COR-L47 (cell line): ENCODE measurements at places on chromosomes 2 and 18.

GRCh38 chr2:120765678-120766469 lies 30.2 kb downstream of the GLI2 start:
- no peak for DNase-seq

- no peak for DNase-seq
Measured at GRCh38 chr2:127984551-127984950, 43.3 kb downstream of the SAP130 start.

GRCh38 chr2:26846334-26847306 lies 1.3 kb upstream of the DPYSL5 start:
- DNase-seq = peak; percentile 91

GRCh38 chr2:125596612-125597011 lies 1059.3 kb upstream of the GYPC start:
- DNase-seq = no peak

DNA sequence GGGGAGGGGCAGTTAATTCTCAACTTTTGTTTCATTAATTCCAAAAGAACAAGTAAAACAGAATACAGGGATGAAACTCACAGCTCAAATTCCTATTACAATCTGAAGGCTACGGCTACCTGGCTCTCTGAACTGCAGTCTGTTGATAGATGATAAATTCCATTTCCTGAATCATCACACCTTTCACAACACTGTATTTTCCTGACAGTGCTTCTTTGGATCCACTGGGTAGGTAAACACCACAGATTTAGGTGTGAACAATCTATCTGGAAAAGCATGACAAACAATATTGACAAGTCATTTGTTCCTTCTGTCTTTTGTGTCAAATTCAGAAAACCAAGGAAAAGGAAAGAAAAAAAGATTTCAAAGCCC lies 843.2 kb downstream of the LRRTM4 start:
- no peak for DNase-seq

DNA sequence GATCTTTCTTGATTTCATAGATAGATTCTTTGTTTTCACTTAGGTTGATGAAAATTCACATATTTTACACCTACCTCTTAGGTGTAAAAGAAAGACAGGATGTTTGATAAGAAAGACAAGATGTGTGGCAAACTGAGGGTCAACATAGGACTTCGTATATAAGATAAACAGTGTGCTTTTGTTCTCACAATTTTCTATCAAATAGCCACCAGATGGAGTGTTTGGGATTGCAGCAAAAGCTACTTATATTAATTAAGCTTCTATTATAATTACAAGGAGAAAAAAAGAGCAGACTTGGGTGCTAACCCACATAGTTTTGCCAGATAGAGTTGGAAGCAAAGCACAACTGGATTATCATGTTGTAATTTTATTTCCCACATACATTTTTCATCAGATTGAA lies 232.9 kb downstream of the CDH7 start:
- DNase-seq = peak; percentile 50

GRCh38 chr2:173963323-173963816 lies 1.8 kb downstream of the SP3 start:
- peak; percentile 81 for DNase-seq

DNA sequence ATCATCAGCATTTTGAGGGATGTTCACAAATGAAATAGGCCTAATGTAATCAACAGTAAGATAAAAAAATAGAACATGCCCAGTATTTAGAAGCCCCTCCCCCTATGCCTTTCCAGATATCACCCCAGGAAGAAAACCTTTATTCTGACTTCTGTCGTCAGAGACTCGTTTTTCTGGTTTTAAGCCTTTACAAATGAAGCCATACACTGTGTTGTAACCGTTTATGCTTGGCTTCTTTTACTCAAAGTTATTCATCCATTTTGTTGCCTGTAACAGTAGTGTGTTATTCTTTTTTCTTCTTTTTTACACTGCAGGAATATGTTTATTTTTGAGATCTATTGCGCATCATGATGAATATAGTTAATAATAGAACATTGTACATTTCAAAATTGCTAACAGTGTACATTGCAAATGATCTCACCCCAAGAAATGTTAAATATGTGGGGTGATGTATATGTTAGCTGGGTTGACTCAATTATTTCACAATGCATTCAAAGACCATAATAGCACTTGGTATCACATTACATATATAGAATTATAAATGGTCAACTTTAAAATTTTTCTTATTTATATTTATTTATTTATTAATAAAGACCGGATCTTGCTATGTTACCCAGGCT lies 28.1 kb upstream of the PNPT1 start:
- no peak for DNase-seq

DNA sequence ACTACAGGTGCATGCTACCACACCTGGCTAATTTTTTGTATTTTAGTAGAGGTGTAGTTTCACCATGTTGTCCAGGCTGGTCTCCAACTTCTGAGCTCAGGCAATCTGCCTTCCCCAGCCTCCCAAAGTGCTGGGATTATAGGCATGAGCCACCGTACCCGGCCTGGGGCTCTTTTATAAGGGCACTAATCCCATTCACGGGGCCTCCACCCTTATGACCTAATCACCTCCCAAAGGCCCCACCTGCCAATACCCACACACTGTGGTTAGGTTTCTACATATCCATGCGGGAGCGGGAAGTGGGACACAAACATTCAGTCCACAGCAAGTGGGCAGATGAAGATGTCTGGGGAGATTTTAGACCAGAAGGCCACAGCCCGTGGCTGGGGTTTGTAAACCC lies 164.7 kb upstream of the SH3BP4 start:
- DNase-seq = no peak

DNA sequence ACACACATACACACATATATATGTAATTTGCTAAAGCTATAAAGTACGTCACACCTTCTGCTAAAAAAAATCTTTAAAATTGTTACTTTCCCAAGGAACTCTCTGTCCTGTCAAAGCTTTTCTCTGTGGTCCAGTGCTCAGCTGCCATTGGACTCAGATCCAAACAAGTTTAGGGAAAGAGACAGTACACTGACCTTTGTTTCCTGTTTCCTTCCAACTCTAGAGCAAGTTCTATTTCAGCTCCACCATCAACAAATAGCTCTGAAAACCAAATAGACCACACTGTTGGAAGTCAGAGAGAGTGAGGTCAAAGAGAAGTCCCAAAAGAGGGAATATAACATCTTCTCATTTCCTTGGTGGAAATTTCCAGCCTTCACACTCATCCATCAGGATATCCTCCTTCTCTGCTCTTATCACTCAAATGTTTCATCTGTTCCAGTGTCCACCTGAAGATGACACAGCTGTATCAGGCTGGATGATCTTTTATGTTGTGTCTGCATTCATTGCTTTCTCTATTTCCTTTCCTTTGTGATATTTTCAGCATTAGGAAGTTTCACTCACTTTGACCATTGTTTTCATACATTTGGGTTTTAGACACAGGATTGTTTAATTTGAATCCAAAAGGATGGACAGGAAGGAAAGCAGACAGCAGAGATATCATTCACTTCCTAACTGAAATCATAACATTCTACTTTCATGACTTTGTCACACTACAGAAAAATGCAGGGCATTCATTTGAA lies 192.3 kb upstream of the NT5C1B start:
- no peak for DNase-seq

DNA sequence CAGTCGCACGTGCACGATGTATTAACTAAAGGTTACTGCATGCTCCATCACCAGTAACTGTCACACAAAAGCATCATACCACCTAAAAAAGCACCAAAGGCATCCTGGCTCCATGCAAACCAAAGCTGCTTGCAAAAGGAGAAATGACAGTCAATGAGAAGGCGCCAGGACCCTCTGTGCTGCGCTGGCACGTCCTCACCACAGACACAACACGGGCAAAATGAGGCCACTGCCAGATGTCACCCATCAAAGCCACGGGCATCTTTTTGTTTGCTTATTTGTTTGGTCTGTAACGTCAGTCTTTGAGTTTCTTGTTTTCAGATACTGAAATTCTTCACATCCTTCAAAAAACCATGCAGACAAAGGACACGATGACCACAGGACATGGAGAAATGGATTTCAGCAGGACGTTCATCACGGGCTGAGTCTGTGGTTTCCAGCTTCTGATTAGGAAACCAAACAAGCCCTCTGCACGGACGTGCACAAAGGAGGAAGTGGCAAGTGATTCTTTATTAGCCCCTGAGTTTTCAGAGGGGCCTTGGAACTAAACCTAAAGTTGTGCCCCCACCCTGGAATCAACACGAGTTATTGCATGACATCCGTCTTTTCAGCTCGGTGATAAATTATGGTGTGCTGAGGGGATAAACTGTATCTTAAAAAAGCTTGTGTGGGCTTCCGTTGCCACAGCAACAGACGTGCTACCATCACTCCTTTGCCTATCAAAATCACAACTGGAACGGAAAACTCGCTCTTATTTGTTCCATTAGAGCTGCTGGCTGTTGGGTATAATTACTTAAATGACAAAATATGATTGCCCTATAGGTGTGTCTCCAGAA lies 181.8 kb downstream of the EIPR1 start:
- DNase-seq = no peak

DNA sequence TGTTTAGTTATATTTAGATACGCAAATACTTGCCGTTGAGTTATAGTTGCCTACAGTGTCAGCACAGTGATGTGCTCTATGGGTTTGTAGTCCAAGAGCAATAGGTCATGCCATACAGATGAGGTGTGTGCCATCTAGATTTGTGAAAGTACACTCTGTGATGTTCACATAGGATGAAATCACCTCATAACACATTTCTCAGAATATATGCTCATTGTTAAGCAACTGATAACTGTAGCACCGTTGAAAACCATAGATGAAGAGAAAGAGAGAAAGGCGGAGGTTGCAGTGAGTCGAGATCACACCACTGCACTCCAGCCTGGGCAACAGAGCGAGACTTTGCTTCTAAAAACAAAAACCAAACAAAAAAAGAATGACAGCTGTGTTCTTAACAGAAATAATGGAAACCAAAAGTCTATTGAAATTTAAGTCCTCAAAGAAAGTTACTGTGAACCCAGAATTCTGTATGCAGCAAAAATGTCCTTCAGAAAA lies 9.5 kb downstream of the DGKD start:
- no peak for DNase-seq

- no peak for DNase-seq
Measured at GRCh38 chr2:146989741-146990140, 855.1 kb upstream of the ACVR2A start.

GRCh38 chr2:239128706-239129105 lies 272.1 kb downstream of the HDAC4 start:
- no peak for DNase-seq

DNA sequence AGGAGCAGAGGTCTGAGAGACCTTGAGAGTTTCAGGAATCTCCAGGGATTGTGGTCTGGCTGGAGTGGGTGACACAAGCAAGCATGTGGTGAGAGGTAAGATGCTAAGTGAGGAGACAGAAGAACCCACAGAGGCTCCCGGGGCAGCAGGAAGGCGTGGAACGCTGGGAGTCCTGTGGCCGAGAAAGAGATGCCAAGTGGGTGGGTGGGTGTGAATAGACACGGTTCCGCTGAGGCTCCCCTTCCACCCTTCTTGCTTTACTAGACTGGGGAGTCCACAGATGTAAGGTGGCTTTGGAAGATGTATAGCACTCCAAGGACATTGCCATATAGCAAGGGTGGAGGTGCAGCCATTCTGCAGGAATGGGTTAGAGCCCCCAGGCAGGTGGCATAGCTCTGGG lies 4.2 kb downstream of the TEX51 start:
- DNase-seq = no peak

- DNase-seq = no peak
Measured at GRCh38 chr2:234601213-234601612, 104.3 kb upstream of the ARL4C start.

- no peak for DNase-seq
Measured at GRCh38 chr18:12515550-12515949, 107.8 kb downstream of the PRELID3A start.

DNA sequence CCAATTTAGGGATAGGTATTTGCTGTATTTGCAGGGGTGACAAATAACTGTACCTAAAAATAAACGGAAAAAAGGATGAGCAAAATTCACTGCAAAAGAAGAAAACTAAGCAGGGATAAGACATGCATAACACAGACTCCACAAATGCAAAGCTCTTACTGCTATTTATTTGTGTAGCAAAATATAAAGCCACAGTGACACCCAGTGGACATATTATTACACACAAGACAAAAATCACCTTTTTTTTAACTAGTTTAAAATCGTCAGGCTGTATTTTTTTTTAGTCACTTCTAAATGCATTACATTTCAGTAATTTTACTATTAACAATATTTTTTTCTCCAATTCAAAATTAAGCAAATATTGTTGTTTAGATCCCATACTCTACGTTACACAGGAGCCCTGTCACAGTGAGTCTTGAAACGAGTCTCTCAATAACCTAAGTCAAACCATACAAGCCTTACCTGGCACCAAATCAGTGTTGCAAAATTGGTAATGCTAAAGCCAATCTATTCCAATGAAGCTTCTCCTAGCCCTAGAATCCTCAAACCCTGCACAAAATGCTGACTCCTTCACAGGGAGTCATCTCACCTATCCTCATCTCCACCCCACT lies 23.7 kb downstream of the METTL4 start:
- DNase-seq = peak; percentile 68

DNA sequence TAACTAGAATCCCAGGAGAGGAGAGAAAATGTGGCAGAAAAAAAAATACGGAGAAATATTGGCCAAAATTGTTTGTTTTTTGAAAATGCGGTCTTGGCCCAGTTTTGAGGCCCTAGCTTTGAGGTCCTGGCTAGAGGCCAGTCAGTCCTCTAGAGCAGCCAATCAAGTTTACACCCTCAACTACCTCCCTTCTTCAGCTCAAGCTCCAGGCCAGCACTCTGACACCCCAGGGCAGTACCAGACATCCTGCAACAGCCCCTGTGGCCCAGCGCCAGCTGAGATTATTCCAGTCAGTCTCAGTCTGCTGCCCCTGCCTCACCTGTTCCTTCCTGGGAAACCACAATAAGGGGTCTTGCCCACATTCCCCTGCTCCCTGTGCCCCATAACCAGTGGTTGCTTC lies 107.7 kb downstream of the UGGT1 start:
- DNase-seq = no peak

- no peak for DNase-seq
Measured at GRCh38 chr18:59560556-59560955, 136.7 kb downstream of the CCBE1 start.

GRCh38 chr2:29207352-29208148 lies 92.3 kb downstream of the CLIP4 start:
- no peak for DNase-seq

- DNase-seq = no peak
Measured at GRCh38 chr2:29562896-29563295, 358.5 kb downstream of the ALK start.

GRCh38 chr2:121558329-121558728 lies 27.6 kb downstream of the RNU4ATAC start:
- DNase-seq = no peak

GRCh38 chr18:52518086-52518485 lies 178.1 kb downstream of the DCC start:
- no peak for DNase-seq

- no peak for DNase-seq
Measured at GRCh38 chr2:236686561-236686960, 116.9 kb downstream of the ACKR3 start.

DNA sequence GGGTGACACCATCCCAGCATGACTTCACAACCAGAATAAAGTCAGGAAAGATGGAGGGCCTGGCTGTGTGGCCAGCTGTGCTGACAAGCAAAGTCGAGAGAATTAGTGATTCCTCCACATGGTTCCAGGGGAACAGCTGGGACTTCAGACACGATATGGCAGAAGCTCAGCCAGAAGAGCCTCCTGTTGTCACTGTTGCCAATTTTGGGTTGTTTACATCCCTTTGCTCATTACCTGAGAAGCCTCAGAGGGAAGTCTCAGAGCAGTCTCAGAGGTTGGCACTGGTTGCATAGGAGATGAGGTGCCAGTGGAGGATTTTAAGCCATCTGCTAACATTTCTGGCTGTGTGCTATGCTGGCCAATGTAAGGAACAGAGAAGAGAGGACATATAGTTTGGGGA lies 16.0 kb downstream of the LINC00305 start:
- DNase-seq = no peak

- no peak for DNase-seq
Measured at GRCh38 chr2:9556121-9556743, 602 bp upstream of the ADAM17 start.
